ENCODE measurements at places on chromosomes 2 and 18. TPM values are rescaled to one million over a fixed set of nuclear protein-coding genes. Genes with fewer than 3 reads are reported as not detected.

- no peak for DNase-seq
These were observed 1.4 kb upstream of the TEKT4 start for GRCh38 chr2:94869552-94870439.

DNA sequence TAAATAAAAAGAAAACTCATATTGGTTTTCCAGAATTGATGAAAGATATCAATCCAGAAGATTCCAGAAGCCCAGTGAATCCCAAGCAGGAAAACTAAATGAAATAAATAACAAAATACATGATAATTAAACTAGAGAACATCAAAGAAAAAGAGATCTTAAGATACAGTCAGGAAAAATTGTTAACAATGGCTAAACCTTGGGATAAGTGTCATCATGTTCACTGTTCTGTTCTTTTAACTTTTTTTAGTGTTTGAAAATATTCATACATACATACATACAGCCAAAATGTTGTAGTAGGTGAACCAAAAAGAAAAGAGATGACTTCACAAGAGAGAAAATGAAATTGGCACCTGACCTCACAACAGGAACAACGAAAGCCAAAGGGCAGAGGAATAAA, 72.2 kb upstream of the MYCN start:
- no peak for DNase-seq

GRCh38 chr2:126685629-126686028, 29.7 kb downstream of the GYPC start:
- no peak for DNase-seq

DNA sequence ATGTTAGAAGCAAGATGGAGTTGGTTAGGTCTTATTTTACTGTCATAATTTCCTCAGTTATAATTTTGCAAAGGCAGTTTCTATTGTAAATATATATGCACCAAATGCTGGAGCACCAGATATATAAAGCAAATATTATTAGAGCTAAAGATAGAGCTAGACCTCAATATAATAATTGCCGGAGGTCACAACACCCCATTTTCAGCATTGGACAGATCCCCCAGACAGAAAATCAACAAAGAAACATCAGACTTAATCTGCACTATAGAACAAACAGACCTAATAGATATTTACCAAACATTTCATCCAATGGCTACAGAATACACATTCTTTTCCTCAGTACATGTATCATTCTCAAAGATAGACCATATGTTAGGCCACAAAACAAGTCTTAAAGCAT, 115.2 kb downstream of the CABYR start:
- no peak for DNase-seq

DNA sequence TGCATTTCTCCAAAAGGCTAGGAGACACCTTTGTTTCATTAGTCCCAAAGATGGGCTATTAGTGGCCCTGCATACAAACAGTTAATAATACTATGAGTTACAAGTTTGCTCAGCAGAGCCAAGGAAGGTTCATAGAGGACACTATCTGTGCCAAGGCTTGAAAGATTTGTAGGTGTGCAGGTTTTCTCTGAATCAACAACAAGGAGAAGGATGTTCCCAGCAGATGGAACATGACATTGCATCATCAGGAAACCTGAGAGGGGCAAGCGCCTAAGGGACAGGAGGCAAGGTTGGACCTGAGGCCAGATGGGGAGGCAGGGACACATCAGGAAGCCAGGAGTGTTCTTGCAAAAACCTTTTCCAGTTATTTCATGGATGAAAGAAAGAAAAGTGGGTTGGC, 35.4 kb upstream of the STK17B start:
- no peak for DNase-seq

- no peak for DNase-seq
These were observed 40.3 kb downstream of the HRH4 start for GRCh38 chr18:24500766-24501165.

DNA sequence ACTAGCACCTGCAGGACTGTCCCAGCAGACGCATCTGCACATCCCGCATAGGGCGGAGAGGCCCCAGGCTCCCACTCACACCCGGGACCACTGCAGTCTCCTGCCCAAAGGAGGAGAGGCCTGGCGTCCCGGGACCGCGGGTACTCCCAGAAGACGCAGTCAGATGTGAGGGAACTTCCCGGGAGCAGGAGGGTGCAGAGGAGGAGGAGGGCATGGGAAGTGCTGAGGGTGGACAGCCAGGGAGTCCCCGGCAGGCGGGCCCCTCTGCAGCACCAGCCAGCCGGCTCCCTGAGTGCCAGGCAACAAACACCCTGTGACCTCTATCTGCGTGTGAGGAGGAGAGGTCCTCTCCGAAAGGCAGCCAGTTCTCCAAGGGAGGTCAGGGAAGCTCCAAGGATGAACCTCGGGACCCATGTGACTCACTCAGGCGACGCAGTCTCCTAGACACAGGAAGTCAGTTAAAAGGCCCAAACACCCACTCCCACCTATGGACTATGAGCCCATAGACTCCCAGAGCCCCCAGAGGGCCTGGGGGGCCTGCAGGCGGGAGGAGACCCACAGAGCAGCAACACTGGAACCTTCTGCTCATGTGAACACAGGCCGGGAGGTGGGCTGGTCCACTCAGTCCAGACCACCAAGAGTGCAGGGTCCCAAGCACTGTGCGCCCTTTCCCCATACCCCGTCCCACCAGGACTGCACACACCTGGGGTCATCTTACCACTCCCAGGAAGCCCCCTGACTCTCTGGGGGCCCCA, 4.2 kb downstream of the PXDN start:
- no peak for DNase-seq

DNA sequence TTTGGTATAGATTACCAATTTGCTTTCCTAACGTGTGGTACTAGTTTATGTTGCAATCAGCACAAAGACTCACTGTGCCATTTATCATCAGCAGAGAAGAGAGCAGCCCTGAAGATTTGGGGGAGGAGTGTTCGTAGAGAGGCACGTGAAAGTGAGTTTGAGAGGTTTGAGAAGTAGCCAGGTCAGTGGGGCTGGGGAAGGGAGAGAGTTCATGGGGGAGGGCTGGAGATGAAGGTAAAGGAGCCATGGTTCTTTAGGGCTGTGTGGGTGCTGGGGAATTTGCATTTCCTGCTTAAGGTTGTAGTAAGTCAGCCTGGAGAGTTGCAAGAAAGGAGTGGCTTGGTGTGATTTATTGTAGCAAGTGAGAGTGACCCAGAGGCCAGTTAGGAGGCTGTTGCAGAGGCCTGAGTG, 172.1 kb downstream of the NEDD4L start:
- DNase-seq, result no peak

- no peak for DNase-seq
These were observed 28.4 kb downstream of the AFF3 start for GRCh38 chr2:100113990-100114433.

GRCh38 chr2:144508172-144508851, 11.6 kb downstream of the ZEB2 start:
- peak; percentile 23 for DNase-seq

DNA sequence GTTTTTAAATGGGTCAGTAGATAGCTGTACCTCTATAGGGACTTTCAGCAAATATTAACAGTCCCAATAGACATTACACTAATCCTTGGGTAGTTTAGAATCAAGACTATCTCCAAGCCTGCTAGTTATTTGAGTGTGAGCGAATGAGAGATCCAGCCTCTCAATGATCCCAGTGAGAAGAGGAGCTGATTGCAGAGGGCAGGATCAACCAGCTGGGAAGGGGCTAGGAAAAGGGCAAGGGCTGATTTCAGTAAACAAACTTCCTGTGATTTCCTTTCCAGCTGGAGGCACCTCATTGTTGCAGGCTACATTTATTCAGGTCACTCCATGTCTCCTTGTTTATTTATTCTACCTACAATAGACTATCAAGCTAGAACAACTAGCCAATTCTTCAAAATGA, 84.1 kb upstream of the CTNNA2 start:
- no peak for DNase-seq

Gene DAPL1
- total RNA-seq, result not detected

Gene C2orf80
- not detected for total RNA-seq

Gene MLPH
- total RNA-seq, result 0.72 TPM

Gene SOCS6
- total RNA-seq, result 2.1 TPM

Gene ACADL
- total RNA-seq, result not detected

Gene CD302
- total RNA-seq, result 1.2 TPM

Gene WNT6
- 0.20 TPM for total RNA-seq

Gene TRAF3IP1
- 12.0 TPM for total RNA-seq

Gene RIT2
- not detected for total RNA-seq
